ENCODE measurements at places on chromosomes 2 and 18.
A peak's percentile ranks its signal among the peaks of the same experiment; 100 is the strongest.

DNA sequence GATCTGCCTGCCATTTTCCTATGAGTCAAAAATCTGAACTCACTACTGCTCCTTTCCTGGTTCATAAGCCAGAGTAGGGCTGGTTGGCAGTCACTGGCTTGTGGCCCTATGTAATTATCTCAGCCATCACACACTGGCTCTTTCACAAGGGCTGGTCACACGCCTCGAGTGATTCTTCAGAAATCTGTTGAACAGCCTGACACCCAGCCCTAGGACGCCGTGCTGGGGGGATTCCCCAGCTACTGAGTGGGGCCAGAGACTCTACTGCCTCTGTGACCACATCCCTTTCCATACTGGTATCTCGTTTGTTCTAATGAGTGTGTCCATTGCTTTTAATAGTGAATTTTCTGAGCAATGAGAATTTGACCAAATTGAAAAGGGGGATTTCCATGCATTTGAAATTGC is 45.8 kb upstream of the RBM44 start:
- no peak for DNase-seq

DNA sequence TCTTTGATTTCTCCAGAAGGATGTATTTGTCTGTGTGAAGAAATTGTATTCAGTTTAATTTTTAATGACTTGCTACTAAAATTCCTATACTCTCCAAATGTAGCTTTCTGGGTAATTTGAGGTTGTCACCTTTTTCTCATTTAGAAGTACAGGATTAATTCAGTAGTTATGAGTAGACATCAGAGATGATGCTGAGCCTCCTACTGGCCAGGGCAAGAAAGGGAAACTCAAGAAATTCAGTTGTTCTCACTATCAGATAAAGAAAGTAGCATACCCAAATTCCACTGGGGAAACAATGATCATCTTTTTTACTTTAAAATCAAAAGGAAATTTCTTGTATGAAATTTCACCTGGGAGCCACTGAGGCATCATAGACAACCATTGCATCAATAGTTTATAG is 199.4 kb downstream of the SATB2 start:
- no peak for DNase-seq

DNA sequence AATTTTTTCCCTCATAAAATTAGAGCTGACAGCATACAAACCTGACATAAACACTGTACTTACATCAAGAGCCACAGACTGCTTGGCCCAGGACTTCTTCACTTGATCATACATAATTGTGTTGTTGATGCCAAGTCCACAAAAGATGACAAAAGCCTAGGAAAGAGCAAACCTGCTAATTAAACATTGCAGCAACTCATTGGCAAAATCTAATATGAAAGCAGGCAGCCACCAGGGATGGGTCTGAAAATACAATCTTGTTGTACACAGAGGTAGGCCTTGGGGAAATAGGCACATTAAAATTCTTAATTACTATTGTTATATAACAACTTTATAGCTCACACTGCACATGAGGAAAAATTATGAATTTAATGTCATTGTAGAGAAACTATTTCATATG is 255.8 kb downstream of the PDE11A start:
- no peak for DNase-seq

- DNase-seq = no peak
Observed at GRCh38 chr18:29104671-29105070, 927.7 kb upstream of the CDH2 start.

DNA sequence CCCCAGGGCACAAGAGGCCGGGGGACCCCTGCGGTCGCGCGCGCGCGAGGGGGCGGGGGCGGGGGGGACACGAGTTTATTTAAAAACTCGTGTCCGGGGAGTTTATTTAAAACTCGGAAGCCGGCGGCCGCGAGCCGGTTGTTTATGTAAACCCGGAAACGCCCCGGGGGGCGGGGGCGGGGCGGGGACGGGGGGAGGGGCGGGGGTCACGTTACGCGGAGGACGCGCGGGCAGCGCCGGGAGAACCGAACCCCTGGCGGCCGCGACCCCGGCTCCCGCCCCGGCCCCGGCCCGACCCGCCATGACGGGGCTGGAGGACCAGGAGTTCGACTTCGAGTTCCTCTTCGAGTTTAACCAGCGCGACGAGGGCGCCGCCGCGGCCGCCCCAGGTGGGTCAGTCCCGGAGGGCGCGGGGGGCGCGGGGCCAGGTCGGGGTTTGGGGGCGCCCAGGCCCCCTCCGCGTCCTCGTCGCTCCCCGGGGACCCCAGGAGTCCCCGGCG is 4.4 kb downstream of the NFATC1 start:
- peak; percentile 30 for DNase-seq

GRCh38 chr2:121149384-121149783 is 135.6 kb downstream of the TFCP2L1 start:
- no peak for DNase-seq

- DNase-seq = no peak
Observed at GRCh38 chr2:137123226-137123625, 357.9 kb downstream of the THSD7B start.

DNA sequence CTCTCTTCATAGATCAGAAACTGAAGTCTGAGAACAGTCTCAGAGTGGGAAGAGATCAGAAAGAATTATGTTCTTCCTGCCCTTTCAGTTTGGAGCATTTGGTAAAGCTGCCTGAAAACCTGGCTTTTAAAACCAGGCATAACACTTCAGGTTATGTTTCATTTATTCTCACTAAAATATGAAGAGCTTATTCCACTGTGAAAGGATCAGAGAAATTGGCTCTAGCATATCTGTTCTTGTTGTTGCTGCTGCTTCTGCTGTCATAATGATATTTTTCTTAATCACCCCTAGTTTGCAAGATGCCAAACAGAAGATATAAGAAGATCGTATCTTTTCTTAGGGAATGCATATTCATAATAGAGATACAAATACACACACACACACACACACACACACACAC is 476.9 kb downstream of the XIRP2 start:
- no peak for DNase-seq

GRCh38 chr2:9105601-9106337 is 100.8 kb upstream of the ASAP2 start:
- DNase-seq = no peak

DNA sequence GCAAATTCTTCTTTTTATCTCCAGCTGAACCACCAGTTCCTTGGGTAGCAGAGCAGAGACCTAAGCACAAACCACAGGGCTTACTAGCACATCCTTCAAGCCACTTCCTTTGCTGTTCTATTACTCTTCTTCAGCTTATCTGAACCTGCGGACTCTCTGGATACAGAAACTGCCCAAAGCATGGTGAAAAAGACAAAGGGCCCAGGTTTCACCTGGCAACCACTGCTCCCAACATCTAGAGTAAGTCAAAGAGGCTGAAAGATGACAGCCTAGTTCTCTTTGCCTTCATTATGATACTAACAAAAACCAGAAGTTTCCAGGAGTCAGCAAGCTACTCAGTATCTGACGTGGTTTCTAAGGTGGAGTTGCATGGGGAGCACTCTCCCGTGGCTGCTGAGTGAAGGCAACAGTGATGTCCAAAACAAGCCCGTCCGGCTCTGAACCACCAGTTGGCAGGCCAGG is 43.4 kb downstream of the KANSL3 start:
- no peak for DNase-seq

DNA sequence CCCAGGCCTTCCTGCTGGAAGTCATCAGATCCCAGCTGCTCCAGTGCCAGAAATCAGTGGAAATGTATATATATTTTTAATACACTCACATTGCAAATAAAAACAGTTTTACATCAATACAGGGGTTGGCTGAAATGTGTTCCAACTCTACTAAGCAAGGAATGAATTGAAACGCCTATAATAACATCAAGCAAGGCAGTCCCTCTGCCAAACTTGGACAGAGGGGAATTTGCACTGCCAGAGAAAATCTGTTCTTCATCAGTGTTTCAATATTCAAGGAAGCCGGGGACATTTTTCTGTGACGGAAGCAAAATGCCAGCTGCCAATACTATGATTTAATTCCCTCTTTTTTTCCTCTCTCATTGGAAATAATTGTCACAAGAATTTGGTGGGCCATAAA is 335.3 kb downstream of the TNS1 start:
- DNase-seq = no peak

GRCh38 chr2:237449193-237449881 is 35.4 kb upstream of the COL6A3 start:
- no peak for DNase-seq

DNA sequence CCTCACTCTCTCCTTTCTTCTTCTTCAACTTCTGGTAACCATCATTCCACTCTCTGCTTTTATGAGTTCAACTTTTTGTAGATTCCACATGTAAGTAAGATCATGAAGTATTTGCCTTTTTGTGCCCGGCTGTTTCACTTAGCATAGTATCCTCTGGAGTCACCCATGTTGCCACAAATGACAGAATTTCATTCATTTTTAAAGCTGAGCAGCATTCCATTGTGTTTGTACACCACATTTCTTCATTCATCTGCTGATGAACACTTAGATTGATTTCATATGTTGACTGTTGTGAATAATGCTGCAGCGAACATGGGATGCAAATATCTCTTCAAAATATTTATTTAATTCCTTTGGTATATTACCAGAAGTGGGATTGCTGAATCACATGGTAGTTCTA is 133.6 kb upstream of the ERBB4 start:
- DNase-seq = no peak

GRCh38 chr18:12085136-12085535 is 8.5 kb upstream of the ANKRD62 start:
- no peak for DNase-seq

DNA sequence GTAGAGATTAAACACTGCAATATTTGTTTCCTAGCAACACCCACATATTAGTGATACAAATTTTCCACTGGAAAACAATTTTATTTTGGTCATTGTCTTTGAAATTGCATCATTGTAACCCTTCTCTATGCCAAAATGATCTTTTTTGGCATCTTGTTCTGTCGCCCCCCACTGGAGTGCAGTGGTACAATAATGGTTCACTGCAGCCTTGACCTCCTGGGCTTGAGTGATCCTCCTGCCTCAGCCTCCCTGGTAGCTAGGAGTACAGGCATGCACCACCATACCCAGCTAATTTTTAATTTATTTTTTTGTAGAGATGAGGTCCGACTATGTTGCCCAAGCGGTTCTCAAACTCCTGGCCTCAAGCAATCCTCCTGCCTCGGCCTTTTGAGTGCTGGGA is 117.4 kb downstream of the PIK3C3 start:
- DNase-seq = no peak

DNA sequence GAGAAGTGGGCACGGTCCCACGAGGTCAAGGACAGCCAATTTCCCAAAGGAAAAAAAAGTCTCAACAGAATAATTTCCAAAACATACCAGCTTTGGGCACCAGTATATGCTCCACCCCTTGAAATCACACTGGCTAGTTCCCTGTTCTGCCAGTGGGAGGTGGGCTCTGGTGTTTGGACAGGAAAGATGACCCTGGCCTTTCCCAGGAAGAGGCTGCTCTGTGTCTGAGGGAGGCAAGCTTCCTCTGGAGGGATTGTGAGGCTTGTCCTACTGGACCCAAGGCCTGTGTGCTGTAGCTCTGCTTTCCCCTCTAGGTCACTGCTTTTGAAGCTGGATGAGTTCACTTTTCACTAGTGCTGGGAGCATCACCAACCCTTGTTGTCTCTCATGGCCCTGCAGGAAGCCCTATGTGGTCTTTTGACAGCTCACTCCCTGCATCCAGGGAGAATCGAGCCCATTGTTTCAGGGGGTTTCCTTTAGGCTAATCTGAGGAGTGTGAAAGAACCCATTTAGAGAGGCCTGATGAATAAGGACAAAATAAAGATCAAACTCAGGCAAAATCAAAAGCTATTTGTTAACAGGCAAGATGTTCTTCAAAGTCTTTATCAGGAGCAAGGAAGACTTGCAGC is 36.3 kb downstream of the CXCR4 start:
- no peak for DNase-seq

DNA sequence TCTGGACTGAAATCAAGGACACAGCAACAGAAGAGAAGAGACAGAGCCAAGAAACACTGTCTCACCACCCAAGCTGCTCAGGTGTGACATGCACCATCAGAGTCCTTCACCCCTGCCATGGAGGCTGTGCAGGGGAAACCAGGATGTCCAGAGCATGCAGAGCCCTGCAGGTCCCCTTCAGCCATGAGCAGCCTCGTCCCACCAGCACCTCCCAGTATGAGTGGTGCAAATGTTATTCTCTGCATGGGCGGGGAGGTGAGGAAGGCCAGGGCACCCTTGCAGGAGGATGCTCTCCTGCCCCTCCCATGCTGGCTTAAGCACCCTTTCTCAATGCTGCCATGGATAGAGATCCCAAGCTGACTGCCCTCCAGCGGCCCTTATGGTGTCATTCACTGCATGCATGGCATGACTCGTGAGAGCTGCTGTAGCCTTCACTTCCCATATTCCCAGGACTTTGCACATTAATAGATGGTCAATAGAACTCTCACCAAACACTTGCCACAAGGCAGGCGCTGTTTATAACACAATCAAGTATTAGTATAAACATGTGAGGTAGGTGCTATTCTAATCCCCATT is 171.0 kb downstream of the ANAPC1 start:
- no peak for DNase-seq

- no peak for DNase-seq
Observed at GRCh38 chr2:85288244-85288725, 39.5 kb downstream of the TGOLN2 start.

DNA sequence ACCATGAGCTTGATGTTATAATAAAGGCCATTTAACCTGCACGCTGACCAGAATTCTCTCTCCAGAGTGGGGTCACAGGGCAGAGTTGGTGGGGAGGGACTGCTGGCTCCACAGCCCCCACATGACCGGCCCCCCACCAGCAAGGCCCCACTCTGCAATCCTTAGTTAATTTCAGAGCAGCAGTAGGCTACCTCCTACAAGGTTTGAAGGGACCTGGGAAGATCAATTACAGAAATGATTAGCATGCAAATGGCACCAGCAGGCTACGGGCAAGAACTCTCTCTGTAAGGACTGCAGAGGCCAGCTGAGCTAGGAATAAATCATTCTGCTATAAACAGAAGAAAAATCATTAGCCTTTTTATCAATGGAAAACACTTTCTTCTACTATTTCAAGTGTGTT is 135.3 kb downstream of the C1D start:
- no peak for DNase-seq

GRCh38 chr2:73827018-73827417 is 1.7 kb upstream of the STAMBP start:
- DNase-seq = no peak

DNA sequence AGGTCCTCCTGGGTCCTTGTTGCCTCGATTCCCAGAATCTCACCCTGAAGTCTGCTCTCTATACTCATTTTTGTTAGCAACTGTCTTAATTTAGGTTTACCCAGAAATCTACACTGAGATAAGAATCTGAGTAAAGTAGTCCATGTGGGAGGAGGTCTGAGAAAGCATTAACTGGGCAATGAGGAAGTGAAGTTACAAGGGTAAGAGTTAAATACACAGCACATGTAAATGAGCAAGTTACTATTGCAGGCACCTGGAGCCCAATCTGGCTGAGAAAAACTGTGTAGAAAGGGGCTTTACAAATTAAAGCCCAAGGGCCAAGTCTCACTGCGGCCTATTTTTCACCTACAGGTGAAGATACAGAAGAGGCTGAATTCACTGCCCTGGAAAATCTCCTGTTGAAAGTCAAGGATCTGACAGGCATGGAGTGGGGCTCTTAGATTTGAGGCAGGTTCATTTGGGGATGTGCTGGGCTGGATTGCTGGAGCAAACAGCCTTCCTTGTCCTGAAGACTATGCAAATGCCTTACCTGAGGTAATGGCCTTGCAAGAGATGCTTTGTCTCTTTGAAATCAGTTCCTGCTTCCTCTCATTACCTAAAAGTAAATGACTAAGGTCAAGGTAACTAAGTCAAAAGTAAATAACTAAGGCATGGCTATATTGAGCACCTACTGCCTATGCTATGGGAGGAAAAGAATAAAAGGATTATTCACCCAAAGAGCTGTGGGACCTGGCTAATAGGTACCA is 84.4 kb upstream of the DYNAP start:
- DNase-seq = no peak

- DNase-seq = no peak
Observed at GRCh38 chr2:30287857-30288513, 56.7 kb downstream of the LBH start.

- no peak for DNase-seq
Observed at GRCh38 chr2:140770645-140771044, 1360.2 kb downstream of the LRP1B start.
